D721Med (cell line): ENCODE measurements at places on chromosomes 6 and 20.

DNA sequence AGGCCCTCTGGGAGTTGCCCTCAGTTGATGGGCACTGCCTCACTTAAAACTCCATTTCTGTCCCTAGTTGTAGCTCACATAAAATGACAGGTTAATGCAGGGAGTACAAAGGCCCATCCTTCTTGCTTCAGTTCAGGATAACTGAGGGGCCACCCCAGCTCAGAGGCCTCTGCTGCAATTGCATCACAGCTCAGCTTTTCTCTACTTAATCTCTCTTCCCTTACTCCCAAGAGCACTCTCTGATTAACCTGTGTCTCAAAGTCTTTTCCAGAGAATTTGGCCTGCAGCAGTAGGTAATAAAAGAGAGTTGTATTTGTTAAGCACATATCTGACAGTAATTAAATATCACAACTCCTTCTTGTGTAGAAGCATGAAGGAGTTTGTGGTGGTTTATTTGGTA, 40.9 kb upstream of the FLRT3 start:
- no peak for DNase-seq

DNA sequence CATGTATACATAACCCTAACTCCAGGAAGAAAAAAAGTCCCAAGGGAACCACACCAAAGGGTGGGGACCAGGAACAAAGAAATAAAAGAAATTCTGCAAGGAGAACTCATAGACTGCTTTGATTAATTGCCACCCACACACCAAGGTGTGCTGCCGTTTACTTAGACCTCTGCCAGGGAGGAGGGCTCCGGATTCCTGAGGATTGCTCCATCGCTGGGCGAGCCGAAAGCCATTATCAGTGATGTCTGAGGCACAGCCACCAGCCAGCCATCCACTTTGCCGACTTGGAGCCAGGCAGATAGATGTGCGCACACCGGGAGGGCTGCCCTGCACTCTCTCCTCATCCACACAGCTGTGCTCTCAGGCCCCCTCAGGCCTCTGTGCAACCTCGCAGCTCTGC, 272.7 kb upstream of the FOXQ1 start:
- no peak for DNase-seq

DNA sequence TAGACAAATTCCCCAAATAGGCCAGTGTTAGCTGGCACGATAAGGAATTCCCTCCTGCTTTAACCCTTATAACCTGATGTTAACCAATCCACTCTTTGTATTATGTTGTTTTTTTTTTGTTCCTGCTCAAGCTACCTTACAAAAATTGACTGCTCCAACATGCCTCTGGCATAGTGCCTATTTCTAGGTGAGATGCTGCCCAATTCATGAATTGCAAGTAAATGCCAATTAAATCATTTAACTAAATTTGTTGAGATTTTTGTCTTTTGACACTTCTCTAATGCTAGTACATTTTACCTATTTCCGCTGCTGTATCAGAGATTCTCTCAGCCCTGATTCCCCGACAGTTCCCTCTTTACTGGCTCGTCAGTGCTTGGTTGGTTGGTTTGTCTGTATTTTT, 66.5 kb downstream of the HECA start:
- no peak for DNase-seq

DNA sequence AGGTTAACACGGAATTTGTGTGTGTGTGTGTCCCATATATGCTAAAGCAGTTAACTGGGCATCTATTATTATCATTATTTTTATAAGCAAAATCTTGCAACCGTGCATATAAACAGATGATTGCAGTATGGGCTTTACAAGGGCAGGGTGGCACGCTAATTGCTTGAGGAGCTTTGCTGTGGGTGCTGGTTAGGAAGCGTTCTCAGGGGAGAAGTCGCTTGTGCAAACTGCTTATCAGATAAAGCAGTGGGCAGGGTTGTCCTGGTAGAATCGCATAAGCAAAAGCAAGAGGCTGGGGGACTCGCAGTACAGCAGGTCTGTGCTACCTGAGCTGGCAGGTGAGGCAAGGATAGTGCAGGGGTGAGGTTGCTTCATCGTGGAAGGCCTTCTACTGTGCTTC, 9.7 kb upstream of the CCN6 start:
- no peak for DNase-seq

DNA sequence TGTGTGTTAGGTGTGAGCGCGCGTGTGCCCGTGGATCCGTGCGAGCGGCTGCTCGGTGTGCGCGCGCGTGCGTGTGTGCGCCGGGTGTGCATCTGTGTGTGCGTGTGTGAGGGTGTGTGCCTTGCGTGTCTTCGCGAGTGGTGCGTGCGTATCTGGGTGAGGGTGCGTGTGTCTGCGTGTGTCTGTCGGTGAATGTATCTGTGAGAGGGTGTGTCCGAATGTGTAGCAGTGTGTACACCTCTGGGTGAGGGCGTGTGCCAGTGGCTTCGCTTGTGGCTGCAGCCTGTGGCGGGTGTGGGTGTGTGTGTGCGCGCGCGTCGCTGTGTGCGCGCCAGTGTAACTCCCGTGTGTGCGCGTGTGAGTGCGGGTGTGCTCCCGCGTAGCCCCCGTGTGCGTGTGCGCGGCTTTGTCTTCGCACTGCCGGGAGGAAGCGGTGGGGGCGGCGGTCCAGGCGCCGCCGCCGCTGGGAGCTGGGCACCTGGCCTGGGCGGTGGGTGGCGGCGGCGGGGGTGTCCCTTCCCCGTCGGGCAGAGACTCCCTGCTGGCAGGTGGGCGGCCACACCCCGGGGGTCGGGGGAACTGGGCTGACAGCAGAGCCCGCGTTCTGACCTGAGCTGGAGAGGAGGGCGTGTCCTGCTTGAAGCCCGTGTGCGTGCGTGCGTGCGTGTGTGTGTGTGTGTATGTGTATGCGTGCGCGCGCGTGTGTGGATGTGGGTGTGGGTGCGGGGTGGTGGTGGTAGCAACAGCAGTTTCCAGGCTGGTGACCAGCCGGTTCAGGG, 61.3 kb upstream of the EPB41L1 start:
- DNase-seq, result no peak

GRCh38 chr6:155248008-155249001, 15.5 kb upstream of the CLDN20 start:
- no peak for DNase-seq
